A549 treated with DMSO at 1 μM for 4 hours (cell line): ENCODE measurements at places on chromosomes 2 and 18. TPM values are rescaled to one million over a fixed set of nuclear protein-coding genes. Genes with fewer than 3 reads are reported as not detected.

Gene YES1
- total RNA-seq: 21.4 to 31.6 TPM (median 27.5 TPM) in 5 replicates

Gene MAL
- total RNA-seq: 0.16 to 0.23 TPM in 2 of 5 replicates, not detected in the others

Gene CKAP2L
- 11.8 to 17.4 TPM (median 16.0 TPM) in 5 replicates for total RNA-seq

Gene MORN2
- 36.8 to 51.2 TPM (median 43.1 TPM) in 5 replicates for total RNA-seq

Gene ZFAND2B
- 18.0 to 22.8 TPM (median 19.9 TPM) in 5 replicates for total RNA-seq

Gene TUBA4B
- 0.26 to 0.46 TPM (median 0.31 TPM) in 5 replicates for total RNA-seq

Gene DSG1
- total RNA-seq: not detected in 5 replicates

Gene CLEC4F
- total RNA-seq: not detected in 5 replicates

Gene FBXO48
- 0.49 to 0.81 TPM (median 0.71 TPM) in 5 replicates for total RNA-seq

Gene TSPYL6
- total RNA-seq: not detected in 5 replicates

Gene EVA1A
- 12.6 to 14.0 TPM (median 12.7 TPM) in 5 replicates for total RNA-seq

Gene GYPC
- not detected in 5 replicates for total RNA-seq

Gene EMX1
- 0.07 to 0.38 TPM (median 0.10 TPM) in 4 of 5 replicates, not detected in the other for total RNA-seq

Gene ATP6V1B1
- 1.6 to 3.8 TPM (median 1.8 TPM) in 5 replicates for total RNA-seq

Gene IL36B
- total RNA-seq: 0.15 to 0.25 TPM (median 0.24 TPM) in 3 of 5 replicates, not detected in the others

Gene UGT1A5
- total RNA-seq: 0.04 TPM in 1 of 5 replicates, not detected in the others
